ENCODE measurements at places on chromosomes 7 and 10.

GRCh38 chr7:141708351-141708750 is at the start of gene WEE2:
TSS of gene WEE2 (plus strand) at chr7:141708353. CDS start at chr7:141708759, 406 bp downstream.
- no peak for DNase-seq

DNA sequence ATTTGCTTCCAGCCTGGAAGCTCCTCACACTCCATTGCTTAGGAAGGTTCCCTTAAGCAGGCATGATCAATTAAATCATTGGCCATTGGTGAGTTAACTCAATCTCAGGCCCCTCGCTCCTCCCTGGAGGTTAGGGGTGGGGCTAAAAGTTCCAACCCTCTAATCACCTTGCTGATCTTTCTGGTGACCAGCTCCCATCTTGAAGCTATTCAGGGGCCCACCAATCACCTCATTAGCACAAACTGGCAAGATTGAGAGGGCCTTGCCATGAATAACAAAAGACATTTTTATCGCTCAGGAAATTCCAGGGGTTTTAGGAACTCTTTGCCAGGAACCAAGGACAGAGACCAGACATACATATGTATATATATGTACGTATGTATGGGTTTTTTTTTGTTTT is 58.4 kb downstream of the AGK start:
- no peak for DNase-seq

GRCh38 chr10:36349445-36350078 is 707.5 kb upstream of the FZD8 start:
- DNase-seq = no peak

GRCh38 chr10:23512355-23513058 is 73.6 kb downstream of the OTUD1 start:
- DNase-seq = no peak

DNA sequence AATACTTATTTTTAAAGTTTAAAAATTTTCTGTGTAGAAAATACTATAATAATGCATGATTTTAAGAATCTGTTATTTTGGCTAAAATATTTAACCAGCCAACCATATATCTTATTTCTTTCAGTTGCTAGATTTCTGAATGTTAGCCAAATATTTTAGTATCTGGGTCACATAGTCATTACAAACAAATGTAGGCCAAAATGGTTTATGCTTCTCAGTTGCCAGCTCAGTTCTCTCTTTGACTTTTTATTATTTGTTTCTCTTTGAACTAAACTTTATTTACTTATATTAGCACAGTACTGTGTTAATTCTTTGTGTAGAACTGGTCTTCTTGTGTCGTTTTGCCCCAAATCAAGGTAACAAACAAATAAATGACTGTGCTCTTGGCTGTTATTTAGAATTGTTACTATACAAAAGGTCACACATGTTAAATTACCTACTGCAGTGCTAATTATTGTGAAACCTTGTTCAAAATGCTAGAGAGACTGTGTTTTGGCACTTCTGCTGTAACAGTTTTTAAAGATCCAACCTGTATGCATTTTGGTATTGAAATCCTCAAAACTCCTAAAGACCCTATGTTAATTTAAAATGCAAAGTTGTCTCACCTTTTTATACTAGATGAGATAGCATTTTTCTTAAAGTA is 39.8 kb downstream of the ZEB1 start:
- DNase-seq = no peak

DNA sequence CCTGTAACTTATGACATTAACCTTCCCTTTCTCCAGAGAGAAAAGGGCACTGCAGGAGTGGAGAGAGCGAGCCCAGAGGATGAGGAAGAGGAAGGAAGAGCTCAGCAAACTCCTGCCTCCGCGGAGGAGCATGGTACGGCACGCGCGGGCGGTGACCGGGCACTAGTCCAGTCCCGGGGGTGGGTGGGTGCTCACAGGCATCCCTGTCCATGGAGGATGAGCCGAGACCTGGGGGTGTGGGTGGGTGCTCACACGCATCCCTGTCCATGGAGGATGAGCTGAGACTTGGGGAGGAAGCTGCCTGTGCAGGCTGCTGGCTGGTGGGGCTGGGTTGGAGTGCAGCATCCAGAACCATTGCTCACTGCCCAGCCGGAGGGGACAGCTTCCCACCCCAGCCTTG is 23.8 kb downstream of the LRRC27 start:
- no peak for DNase-seq

All from NCI-H524 (cell line).